ENCODE measurements at places on chromosomes 3 and 15.

DNA sequence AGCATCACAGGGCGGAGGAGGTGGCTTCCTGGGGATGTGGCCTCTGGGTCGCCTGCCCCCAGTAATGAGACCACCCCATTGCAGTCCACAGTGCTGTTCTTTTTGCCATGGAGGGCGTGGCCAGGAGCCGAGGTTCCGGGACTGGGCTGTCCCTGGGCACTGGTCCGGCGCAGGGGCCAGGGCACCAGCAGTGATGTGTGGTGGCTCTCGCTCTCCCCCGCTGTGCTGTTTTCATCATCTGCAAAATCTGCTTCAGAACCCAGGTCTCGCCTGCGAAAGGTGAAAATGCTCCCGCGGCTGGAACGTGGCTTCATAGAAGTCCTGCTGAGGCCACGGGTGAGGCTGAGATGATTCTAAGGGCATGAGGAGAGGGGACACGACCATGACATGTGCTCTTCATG lies 45.8 kb downstream of the SCN5A start:
- DNase-seq: no peak

DNA sequence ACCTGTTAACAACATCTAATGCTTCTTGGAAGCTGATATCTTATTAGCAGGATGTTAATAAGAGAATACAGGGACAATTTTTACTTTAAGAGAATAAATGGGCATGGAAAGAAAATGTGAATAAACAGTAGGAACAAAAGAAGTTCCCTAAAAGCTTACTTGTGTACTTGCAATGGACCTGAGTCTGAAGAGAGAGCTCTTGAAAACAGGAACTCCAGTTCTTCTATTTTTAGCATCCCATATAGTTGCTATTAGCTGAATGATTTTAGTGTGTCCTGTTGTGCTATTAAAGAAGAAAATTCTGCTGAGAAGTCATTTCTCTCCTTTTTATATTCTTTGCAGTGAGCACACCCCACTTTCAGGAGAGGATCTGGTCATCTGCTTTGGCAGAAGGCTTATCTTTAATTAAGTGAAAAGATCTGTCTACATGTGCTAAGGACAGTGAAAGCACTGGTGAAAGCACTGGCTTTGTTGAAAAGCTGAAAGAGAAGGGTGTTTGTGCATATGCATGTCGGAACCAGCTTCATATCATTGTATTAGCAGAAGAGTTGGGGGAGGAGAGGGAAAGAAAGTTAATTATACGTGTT lies 1.4 kb upstream of the ST3GAL6 start:
- DNase-seq: peak; percentile 13

GRCh38 chr3:109098079-109098644 lies 19.8 kb downstream of the MORC1 start:
- DNase-seq: peak; percentile 17

GRCh38 chr15:50652671-50653070 lies 33.9 kb downstream of the TRPM7 start:
- no peak for DNase-seq

GRCh38 chr15:39692356-39693327 lies 90.0 kb downstream of the FSIP1 start:
- no peak for DNase-seq

GRCh38 chr3:111592936-111593335 lies 2.2 kb downstream of the ZBED2 start:
- DNase-seq: no peak

All from erythroblast (primary cell).